Thoracic aorta (tissue), 2 donors: ENCODE measurements at places on chromosomes 7 and 10. TPM values are rescaled to one million over a fixed set of nuclear protein-coding genes. Genes with fewer than 3 reads are reported as not detected.

- DNase-seq = no peak
Measured at GRCh38 chr10:78366663-78367411, 333.2 kb downstream of the RPS24 start.

- DNase-seq = no peak
Measured at GRCh38 chr7:134712196-134712595, 65.5 kb downstream of the BPGM start.

GRCh38 chr10:124307591-124307990, 111.1 kb downstream of the OAT start:
- DNase-seq = no peak

- no peak for DNase-seq
Measured at GRCh38 chr7:68073701-68074100, 1077.1 kb downstream of the TYW1 start.

GRCh38 chr7:126119981-126120380, 1132.8 kb downstream of the GRM8 start:
- no peak for DNase-seq

- no peak for DNase-seq
Measured at GRCh38 chr10:121624836-121625486, 26.7 kb upstream of the FGFR2 start.

- DNase-seq = no peak
Measured at GRCh38 chr10:73944356-73945100, 33.6 kb downstream of the PLAU start.

- DNase-seq = no peak
Measured at GRCh38 chr10:127149501-127150081, 46.8 kb downstream of the INSYN2A start.

Gene EPHA1
- total RNA-seq = 0.49 TPM

Gene CDK1
- total RNA-seq = 0.71 TPM

Gene GPR158
- total RNA-seq = not detected

Gene ADAM8
- 7.2 TPM for total RNA-seq

Gene CPA2
- 0.41 TPM for total RNA-seq

Gene PDK4
- 316 TPM for total RNA-seq

Gene RELN
- total RNA-seq = 5.1 TPM

Gene GBX1
- total RNA-seq = not detected

Gene NHLRC2
- 56.5 TPM for total RNA-seq
